ENCODE measurements at places on chromosomes 2 and 18.

DNA sequence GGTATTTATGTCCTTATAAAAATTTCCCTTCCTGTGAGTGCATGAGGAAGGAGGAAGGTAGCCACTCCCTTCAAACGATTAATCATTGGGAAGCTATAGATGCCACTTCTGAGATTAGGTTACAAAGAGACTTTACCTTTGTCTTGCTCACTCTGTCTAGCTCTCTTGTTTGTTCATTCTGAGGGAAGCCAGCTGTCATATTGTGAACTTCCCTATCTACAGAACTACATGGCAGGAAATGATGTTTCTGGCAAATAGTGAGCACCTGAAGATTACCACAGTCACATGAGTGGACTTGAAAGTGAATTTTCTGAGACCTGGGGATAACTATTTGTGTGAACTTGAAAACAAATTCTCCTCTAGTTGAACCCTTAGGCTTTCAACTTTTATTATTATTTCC, 776.8 kb downstream of the CCDC85A start:
- H3K36me3 ChIP-seq = no peaks in the 10 kb centered on the region
- DNase-seq = peak; percentile 57
- no peaks in the 10 kb centered on the region for H3K4me1 ChIP-seq
- no peaks in the 10 kb centered on the region for H3K27me3 ChIP-seq

GRCh38 chr18:76772665-76773064, 49.7 kb upstream of the ZNF236 start:
- no peaks in the 10 kb centered on the region for H3K27me3 ChIP-seq
- no peaks in the 10 kb centered on the region for H3K36me3 ChIP-seq
- no peaks in the 10 kb centered on the region for H3K4me1 ChIP-seq
- DNase-seq = no peak

DNA sequence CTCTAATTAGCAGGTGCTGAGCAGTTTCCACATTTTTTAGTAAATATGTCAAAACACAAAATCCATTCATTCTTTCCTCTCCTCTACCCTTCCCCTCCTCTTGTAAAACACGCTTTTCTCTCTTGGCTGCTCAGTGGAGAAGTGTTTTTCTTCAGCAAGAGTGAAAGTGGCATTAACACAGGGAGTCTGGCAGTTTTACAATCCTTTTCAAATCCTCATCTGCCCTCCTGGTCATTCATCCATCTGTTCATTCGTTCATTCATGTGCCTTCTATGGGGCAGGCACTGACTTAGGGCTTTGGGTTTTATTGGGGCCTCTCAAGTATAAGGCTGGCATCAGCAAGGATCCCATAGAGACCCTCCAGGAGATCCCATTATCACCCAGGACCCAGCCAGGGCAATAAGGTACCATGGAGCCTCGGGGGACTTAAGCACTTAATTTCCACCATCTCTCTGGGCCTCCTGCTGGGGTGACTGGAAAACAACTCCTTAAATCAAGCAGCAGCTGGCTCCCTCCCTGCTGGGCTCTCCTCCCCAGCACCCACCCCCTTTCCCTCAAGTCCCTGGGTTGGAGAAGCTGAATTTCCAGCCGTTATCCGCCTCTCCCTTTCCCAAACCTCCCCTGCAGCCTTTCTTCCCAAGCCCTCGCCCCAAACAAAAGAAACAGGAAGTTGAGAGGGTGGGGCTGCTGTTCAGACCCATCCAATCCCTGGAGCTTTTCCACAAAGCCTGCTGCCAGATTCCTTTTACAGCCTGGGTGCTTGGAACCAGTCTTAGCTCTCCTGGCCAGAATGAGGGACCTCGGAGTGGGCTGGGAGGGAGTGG, 32.6 kb downstream of the MARCHF4 start:
- H3K27me3 ChIP-seq = no peaks in the 10 kb centered on the region
- no peak overlapping the region for H3K4me3 ChIP-seq
- H3K36me3 ChIP-seq = no peaks in the 10 kb centered on the region
- no peaks in the 10 kb centered on the region for H3K4me1 ChIP-seq
- no peak for DNase-seq

DNA sequence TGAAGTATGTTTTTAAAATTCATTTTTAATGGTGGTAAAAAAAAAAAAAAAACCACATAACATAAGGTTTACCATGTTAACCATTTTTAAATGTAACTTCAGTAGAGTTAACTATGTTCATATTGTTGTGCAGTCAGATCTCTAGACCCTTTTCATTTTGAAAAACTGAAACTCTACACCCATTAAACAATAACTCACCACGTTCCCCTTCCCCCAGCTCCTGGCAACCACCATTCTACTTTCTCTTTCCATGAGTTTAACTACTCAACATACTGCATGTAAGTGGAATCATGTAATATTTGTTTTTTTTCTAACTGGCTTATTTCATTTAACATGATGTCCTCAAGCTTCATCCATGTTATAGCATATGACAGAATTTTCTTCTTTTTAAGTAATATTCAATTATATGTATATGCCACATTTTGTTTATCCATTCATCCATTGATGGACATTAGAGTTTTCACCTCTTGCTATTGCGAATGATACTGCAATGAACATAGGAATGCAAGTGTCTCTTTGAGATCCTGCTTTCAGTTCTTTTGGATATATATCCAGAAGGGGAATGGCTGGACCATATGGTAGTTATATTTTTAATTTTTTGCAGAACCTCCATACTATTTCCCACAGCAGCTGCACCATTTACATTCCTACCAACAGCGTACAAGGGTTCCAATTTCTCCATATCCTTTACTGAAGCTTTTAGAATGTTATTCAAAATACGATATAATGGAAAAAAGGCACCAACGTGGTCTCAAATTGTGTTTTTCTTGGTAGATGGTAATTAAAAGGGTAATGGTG, 91.0 kb downstream of the SPTBN1 start:
- DNase-seq = peak; percentile 14
- peaks cover 43% of the 10 kb centered on the region for H3K4me1 ChIP-seq
- no peak overlapping the region for H3K4me3 ChIP-seq

- no peaks in the 10 kb centered on the region for H3K27me3 ChIP-seq
- no peak for DNase-seq
- H3K27ac ChIP-seq = no peak overlapping the region
- no peaks in the 10 kb centered on the region for H3K36me3 ChIP-seq
- no peaks in the 10 kb centered on the region for H3K4me1 ChIP-seq
These were observed 62.3 kb downstream of the NGEF start for GRCh38 chr2:232950751-232951150.

- no peak overlapping the region for H3K27ac ChIP-seq
- no peaks in the 10 kb centered on the region for H3K27me3 ChIP-seq
- no peaks in the 10 kb centered on the region for H3K4me1 ChIP-seq
- H3K36me3 ChIP-seq = no peaks in the 10 kb centered on the region
These were observed 31.3 kb downstream of the COLEC12 start for GRCh38 chr18:468955-469790.

GRCh38 chr18:10053861-10054260, 140.0 kb downstream of the VAPA start:
- H3K4me3 ChIP-seq = no peak overlapping the region
- no peaks in the 10 kb centered on the region for H3K36me3 ChIP-seq
- no peak overlapping the region for H3K27ac ChIP-seq
- no peaks in the 10 kb centered on the region for H3K27me3 ChIP-seq
- H3K4me1 ChIP-seq = no peaks in the 10 kb centered on the region

- H3K27ac ChIP-seq = no peak overlapping the region
- H3K4me1 ChIP-seq = no peaks in the 10 kb centered on the region
- no peaks in the 10 kb centered on the region for H3K27me3 ChIP-seq
- peaks cover 6% of the 10 kb centered on the region for H3K36me3 ChIP-seq
- DNase-seq = no peak
These were observed 108.3 kb downstream of the MTCL1 start for GRCh38 chr18:8813611-8814010.

DNA sequence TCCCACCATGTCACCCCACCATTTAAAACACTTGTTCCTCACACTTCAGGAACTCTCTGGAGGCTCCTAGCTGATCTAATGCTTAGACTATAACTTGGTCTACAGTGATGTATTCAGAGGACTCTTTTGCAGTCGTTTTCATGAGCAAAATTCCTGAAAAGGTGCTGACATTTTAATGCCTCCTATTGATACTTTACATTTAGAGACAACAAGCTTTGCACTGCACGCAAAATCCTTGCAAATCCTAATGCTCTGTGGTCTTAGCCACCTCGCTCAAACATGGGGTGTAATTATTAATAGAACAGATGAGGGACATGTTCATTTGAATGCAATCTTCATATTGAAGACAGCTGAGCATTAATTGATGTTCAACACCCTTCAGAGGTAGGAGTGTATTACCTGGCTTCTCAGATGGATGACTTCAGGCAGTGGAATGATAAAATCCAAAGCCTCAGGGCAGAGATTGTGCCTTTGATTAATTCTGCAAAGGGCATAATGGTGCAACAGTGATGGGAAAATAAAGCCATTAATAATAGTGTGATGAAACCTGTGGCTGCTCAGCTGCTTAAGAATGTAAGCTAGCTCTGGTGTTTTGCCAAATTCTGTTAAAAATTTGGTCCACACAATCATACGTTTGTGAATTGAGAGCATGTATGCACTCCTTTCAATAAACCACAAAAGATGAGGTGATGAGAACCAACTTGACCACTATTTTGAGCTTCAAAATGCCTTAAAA, 5.4 kb downstream of the CTAGE1 start:
- no peak for DNase-seq
- no peak overlapping the region for H3K4me3 ChIP-seq
- no peaks in the 10 kb centered on the region for H3K4me1 ChIP-seq
- H3K27ac ChIP-seq = no peak overlapping the region
- H3K36me3 ChIP-seq = no peaks in the 10 kb centered on the region

DNA sequence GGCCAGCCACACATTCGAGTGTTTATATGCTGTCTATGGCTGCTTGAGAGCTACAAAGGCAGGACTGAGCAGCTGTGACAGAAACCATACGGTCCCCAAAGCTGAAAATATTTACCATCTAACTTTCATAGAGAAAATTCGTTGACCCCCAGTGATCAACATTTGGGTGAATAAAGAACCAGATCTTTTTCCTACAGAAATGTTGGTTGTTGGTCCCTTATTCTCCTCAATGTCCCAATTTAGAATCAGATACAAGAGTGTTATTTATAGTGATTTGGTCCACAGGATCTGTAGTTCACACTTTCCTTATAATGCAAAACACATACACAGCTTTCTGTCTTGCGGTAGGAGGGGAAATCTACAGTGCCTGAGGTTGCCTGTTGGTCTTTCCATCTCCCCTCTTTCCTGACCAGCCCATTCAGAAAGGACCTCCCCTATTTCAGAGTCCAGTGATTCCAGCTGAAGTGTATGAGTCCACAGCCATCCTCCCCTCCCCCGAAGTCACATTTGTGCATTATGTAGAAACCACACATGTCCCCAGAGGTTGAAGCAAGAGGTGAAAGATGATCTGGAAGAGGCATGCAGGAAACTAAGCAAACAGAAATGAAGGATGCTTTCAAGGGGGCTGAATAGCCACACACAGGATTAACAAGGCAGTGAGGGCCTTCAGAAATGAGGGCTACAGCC, 61.9 kb downstream of the SPRED2 start:
- H3K4me3 ChIP-seq = no peak overlapping the region
- H3K27me3 ChIP-seq = no peaks in the 10 kb centered on the region
- H3K27ac ChIP-seq = no peak overlapping the region
- no peaks in the 10 kb centered on the region for H3K36me3 ChIP-seq
